Activated T-helper 9 cell treated with anti-CD3 and anti-CD28 coated beads, Interleukin-2, amount 50 U/mL, for 16 hours (primary cell): ENCODE measurements at places on chromosomes 3 and 15.
A peak's percentile ranks its signal among the peaks of the same experiment; 100 is the strongest.

DNA sequence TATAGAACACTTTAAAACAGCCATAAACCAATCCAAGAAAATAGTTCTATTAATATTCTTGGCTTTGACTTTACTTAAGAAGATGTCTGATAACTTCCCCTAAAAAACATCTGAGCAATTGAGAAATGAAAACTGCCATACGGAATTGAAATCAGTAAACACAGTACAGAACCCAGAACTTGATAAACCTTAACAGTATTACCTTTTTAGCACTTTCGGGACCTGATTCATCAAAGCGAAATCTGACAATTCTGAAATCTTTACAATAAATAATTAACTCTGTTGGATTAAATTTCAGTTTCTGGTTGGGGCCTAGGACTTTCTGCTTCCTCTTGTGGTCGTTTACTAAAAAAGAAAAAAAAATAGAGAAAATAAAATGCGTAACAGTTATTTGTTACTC is 17.3 kb downstream of the MTMR10 start:
- no peak for DNase-seq

- no peak for DNase-seq
Observed at GRCh38 chr15:42499858-42500609, 4.6 kb downstream of the SNAP23 start.

DNA sequence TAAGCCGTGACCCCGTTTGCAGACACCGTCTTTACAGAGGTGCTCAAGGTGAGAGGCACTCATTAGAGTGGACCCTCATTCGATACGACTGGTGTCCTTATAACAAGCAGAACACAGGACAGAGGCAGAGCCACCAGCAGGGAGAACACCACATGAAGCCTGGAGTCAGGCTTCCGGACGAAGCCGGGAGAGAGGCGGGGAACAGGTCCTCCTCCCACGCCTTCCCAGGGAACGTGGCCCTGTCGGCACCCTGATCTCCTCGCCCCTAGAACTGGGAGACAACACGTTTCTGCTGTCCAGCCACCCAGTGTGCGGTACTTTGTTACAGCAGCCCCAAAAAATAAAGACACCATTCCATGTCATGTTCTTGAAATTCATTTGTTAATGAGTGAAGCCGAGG is 33.6 kb downstream of the ZDHHC19 start:
- no peak for DNase-seq

DNA sequence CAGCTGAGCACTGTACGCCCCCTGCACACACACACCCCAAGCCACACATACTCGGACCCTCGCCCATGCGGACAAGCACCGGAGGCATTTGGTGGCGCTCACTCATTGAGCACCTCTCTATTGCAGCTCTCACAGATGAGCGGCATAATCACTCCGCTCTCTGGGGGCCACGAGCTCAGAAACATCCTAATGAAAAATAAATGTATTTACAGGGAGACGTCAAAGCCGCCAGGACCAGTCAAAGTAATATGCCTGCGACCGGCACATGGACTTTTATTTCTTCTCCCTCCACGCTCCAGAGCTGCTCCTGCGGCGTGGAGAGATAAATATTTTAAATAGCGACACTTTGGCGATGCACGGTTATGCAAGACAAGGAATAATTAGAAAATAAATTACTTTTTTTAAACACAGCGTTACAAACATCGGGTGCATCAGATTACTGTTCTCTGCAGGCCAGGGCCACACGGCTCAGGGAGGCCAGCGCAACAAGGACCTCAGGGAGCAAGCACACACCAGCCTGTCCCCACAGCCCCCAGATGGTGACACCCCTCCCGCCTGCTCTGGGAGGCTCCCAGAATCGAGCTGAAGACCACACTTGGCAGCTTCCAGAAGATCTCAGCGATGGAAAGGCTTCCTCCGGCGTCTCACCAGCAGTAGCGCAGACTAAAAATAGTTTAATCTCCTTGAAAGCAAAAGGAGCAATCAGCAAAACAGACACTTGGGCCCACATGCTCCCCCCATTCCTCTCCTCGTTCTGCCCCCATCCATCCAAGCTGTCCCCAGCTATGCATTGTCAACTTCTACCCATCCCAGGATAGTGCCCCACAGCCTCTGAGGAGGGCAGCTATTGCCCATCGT is 48.0 kb downstream of the CACNA2D2 start:
- no peak for DNase-seq

GRCh38 chr3:133262333-133262732 is 137.5 kb upstream of the BFSP2 start:
- no peak for DNase-seq

- DNase-seq = no peak
Observed at GRCh38 chr3:139521816-139522215, 17.7 kb downstream of the RBP1 start.

DNA sequence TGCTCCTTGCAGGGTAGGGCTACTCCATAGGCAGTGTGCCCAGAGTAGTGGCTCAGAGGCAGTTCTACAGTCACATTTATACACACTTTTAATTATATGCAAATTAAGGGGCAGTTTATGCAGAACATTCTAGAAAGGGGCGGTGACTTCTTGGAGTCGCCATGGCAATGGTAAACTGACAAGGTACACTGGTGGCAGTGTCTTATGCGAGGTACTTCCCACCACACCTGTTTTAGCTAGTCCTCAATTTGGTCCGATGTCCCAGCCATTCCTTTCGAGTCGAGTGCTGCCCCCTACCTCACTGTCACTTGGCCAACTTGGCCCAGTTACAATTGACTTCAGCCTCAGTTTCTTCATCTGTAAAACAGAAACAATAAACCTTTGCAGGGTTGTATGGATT is 3.8 kb upstream of the IRAK2 start:
- DNase-seq = no peak

GRCh38 chr3:158961911-158962310 is 160.1 kb downstream of the MFSD1 start:
- no peak for DNase-seq

- DNase-seq = no peak
Observed at GRCh38 chr3:118102737-118103136, 931.9 kb downstream of the IGSF11 start.

GRCh38 chr3:28050885-28051284 is 190.5 kb upstream of the CMC1 start:
- DNase-seq = no peak

- DNase-seq = no peak
Observed at GRCh38 chr3:4474683-4475490, 7.8 kb upstream of the SUMF1 start.

DNA sequence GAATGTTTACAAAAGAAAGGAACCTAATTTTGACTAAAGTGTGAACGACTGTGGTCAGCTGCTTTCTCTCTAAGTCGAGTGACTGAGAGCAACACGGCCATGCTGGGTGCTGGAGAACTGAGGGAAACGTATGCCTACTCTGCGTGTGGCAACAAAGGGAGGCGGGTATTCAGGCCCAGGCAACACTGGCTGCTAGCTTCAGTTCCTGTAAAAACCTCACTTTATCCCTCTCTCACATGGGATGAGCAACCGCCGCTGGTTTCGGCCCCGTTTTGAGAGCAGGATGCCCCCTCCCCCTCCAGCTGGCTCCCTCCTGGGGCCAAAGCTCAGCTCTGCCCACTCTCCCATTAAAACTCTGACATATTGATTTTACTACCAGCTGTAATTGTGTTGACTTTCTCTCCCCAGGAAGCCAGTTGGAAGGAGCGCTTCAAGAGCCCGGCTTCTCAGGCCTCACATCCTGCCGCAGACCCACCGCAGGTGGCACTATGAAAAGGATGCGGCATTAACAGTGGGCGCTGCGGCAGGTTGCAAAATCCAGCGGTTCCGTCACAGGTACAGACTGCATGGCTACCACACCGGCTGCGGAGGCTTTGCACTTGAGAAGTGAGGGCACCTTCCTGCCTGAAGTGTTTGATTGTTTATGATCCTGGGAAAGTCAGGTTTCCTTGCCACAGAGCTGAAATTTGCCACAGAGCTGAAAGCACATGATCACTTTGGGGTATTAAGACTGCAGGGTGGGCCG is 12.7 kb downstream of the PLXND1 start:
- peak; percentile 22 for DNase-seq

GRCh38 chr3:194900854-194901522 is 215.3 kb downstream of the FAM43A start:
- DNase-seq = no peak

GRCh38 chr3:129648391-129648790 is 41.9 kb upstream of the PLXND1 start:
- DNase-seq = no peak

- DNase-seq = no peak
Observed at GRCh38 chr3:22147161-22147560, 396.2 kb upstream of the ZNF385D start.

DNA sequence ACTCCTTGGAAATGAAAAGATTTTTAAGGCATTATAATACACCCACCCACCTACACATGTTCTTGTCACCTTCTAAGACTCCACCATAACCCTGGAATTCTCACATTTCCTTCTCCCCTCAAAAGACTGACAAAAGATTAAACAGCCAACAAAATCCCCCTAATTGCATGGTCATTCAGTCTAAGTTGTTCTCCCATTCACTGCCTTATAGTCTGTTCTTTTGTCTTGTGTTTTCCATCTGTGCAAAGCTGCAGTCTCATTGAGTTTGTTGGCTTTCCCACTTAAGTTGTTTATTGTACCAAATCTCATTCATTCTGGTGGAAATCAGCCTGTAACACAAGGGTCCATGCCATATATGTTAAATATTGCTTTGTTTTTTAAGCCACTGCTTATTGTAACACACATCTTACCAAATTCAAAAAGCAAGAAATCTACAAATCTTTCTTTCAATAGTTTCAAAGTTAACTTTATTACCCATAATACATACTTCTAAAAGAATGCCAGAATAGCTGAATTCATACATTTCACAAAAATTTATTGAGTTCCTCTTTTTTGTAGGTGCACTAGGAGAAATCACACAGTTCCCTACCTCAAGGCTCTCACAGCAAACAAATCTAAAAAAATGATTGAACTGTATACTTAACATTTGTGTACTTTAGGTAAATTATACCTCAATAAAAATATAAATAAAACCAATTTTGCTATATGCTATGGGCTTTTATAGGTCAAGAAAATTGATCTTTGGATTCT is 2.4 kb upstream of the RCN2 start:
- no peak for DNase-seq

- no peak for DNase-seq
Observed at GRCh38 chr3:129673897-129674797, 67.7 kb upstream of the PLXND1 start.

- DNase-seq = no peak
Observed at GRCh38 chr15:101071651-101072050, 152.5 kb downstream of the LRRK1 start.

- no peak for DNase-seq
Observed at GRCh38 chr15:78804391-78804792, 6.9 kb downstream of the ADAMTS7 start.

DNA sequence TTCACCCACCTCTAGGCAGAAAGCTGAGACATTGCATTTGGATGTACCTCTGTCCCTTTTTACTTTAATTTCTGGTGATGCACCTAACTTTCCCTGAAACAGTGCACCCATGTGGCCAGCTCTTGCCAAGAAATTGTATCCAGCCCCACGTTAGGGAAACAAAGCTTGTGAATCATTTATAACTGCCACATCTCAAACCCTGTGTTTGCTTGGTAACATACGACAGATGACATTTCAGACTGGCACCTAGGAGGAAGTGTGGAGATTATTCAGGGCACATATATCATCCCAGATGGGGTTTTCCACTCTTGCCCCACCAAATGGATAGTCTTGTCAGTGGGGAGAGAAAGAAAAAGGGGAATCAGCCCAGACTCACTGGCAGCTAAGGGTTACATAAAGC is 2.1 kb downstream of the CYB561D2 start:
- no peak for DNase-seq

GRCh38 chr3:10358309-10358980 is 37.5 kb upstream of the SEC13 start:
- no peak for DNase-seq

DNA sequence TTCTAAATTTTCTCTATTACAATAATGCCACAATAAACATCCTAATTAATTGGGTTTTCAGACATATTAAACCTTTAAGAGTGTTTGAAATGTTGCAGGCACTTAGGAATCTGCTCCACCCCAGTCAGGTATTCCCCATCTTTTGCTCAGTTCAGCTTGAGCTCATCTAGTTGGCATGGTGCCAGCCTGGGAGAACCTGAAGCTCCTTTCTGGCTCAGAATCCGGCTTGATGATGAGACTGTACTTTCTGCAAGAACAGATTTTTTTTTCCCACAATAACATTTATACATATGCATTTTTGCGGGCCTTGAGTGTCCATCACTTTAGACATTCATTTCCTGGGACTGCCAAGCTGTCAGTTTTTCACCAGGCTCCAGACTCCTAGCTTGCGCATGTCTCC is 7.7 kb upstream of the OXSR1 start:
- DNase-seq = no peak

DNA sequence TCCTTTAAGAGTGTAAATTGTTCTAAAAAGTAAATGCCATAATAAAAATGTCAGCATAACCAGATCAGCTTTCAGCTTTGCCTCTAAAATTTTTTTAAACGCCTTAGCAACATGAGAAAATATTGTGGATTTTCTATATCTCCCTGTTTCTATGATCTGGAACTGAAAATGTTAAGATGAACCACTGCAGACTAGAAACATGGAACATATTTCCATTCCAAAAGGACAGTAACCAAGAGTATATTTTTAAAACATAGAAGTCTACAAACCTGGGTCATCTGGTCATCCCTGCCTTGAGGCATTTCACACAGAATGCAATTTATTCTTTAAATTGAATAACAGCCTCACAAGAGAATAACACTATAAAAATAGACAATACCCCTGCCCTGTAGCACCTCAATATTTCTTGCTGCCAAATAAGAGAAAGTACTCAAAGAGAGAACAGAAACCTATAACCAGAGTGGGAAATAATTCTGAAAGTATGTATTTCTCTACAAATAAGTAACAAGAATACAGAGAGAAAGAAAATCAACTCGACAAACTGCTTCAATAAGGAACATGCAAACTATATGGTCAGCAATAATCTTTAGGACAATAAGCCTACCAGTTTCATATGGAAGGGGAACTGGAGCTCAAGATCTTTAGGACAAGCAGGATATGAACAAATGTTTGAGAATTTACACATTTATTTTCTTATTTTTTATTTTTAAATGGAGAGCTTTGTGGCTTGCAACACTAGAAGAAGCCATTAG is 949.0 kb downstream of the EPHA3 start:
- DNase-seq = no peak

DNA sequence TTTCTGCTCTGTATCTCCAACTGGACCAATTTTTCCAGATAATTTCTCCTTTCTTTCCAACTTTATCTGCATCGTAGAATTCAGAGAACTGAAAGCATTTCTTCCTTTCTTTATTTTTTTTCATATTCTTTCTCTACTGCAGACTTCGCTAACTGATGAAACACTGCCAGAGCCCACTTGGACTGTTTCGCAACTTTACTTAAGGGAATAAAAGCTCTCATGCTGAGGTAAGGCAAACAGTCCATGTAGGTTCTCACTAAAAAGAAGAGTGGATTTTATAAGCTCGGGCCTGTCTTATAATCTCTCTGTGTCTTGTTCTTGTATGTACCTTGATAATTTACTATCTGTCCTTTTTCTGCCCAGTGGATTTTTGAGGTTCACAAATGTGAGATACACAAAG is 163.5 kb downstream of the CNTN4 start:
- DNase-seq = no peak

DNA sequence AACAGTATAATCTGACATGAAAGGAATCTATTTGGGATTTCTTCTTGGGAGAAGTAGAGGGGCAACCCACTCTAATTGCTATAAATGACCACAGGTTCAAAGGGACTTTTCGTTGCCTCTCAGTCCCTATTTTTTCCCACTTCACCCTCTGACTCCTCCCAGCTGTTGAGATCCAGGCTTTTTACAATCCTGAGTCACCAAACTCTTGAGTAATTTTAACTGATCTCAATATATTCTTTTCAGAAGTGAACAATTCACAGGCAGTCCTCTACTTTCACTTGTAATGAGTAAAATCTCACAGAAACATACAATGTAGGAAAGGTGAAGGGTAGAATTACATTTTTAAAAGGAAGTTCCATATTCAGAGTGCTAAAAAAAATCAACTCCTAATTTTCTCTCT is 44.6 kb downstream of the EIF4E3 start:
- DNase-seq = no peak
